HT1080 (cell line): ENCODE measurements at places on chromosomes 1 and 21.

- DNase-seq: no peak
Measured at GRCh38 chr1:172401477-172401876, 19.0 kb upstream of the C1orf105 start.

GRCh38 chr1:1556505-1556904 lies 16.1 kb upstream of the TMEM240 start:
- no peak for DNase-seq

DNA sequence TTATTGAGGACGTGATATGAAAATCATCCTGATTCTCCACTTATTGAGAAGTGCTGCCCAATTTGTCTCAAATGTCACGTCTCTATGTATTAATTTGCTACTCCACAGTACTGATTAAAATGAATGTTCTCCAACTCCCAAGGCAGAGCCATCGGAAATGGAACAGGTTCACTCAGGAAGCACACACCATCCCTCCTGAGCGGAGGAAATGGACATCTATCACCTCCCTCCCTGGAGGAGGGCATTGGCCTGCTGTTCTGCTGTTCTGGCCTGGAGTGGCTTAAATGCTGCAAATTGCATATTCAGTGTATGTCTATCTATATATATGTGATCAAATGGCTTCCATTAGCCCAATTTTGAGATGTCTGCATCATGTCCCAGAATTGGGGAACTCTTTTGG lies 140.5 kb downstream of the CSMD2 start:
- DNase-seq: no peak

DNA sequence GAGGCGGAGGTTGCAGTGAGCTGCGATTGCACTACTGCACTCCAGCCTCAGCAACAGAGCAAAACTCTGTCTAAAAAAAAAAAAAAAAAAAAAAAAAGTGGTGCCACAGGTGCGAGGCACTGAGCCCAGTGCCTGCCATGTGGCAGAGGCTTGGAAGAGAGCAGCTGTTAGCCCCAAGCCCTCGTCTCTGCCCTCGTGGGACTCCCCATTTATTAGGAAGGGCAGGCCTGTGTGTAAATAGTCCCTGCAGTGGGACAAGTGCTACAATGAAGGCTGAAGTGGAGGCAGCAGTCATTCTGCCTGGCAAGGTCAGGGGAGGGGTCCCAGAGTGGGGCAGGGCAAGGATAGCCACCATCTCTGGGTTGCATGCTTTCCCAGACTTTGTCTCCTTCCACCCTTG lies 6.5 kb downstream of the RPS6KA1 start:
- DNase-seq: no peak

GRCh38 chr21:15309022-15309590 lies 244.3 kb upstream of the NRIP1 start:
- DNase-seq: no peak

GRCh38 chr21:45095505-45095904 lies 21.1 kb downstream of the ADARB1 start:
- no peak for DNase-seq

GRCh38 chr1:67889953-67890567 lies 56.8 kb upstream of the GNG12 start:
- DNase-seq: peak; percentile 98
